Peyer's patch (tissue), 4 donors: ENCODE measurements at places on chromosomes 1 and 21. TPM values are rescaled to one million over a fixed set of nuclear protein-coding genes. Genes with fewer than 3 reads are reported as not detected.

DNA sequence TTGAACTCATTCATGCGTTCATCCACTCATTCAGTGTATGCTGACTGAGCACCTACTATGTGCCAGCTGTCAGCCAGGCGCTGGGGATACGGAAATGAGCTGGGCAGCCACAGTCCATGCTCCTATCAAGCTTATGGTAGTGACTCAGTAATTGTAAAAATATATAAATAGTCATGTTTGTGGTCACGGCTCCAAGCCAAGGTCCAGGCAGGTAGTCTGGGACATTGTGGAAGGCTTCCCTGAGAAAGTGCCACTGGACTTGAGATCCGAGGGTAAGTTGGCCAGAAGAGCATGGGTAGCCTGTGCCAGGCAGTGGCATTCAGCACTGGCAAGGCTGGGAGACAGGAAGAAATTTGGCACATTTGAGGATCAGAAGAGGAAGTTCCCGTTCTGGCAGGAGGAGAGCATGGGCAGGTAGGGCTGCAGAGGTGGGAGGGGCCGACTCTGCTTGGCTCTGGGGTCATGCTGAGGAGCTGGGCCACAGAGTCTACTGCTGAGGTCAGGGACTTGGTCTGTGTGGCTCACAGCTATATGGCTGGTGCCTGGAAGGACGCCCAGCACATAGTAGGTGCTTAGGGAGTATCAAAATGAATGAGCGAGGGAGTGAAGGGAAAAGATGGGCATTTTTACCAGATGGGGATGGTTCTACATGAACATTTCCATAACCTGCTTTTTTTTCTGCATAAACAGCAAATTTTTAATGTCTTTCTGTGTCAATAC, 6.9 kb downstream of the PTPRF start:
- H3K27ac ChIP-seq = no peak overlapping the region
- no peaks in the 10 kb centered on the region for H3K27me3 ChIP-seq
- no peaks in the 10 kb centered on the region for H3K36me3 ChIP-seq
- H3K4me1 ChIP-seq = peaks cover 10% of the 10 kb centered on the region

- H3K36me3 ChIP-seq = peaks cover 10% of the 10 kb centered on the region
- no peaks in the 10 kb centered on the region for H3K4me1 ChIP-seq
- H3K27me3 ChIP-seq = no peaks in the 10 kb centered on the region
- no peak for DNase-seq
Measured at GRCh38 chr1:98700228-98700627, 38.7 kb downstream of the SNX7 start.

DNA sequence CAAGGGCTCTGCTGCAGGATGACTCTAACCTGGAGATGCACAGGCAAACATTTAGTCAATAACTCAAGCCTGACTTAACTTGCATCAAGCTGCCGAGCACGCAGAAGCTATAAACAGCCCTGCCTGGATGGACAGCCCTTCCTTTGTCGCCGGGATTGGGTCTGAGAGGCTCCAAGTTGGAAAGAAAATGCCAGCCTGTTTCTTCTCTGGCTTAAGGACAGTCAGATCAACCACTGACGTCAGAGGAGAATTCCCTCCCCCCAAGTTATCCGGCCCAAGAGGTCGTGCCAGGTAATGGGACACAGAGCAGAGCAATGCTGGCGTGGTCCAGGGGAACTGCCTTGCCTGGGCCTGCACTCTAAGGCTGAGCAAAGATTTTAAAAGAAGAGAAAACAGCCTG, 27.1 kb upstream of the LRRC38 start:
- no peaks in the 10 kb centered on the region for H3K36me3 ChIP-seq
- H3K27me3 ChIP-seq = no peaks in the 10 kb centered on the region
- no peak overlapping the region for H3K4me3 ChIP-seq
- H3K4me1 ChIP-seq = no peaks in the 10 kb centered on the region

- no peaks in the 10 kb centered on the region for H3K36me3 ChIP-seq
- no peaks in the 10 kb centered on the region for H3K4me1 ChIP-seq
- DNase-seq = no peak
- no peak overlapping the region for H3K27ac ChIP-seq
- no peaks in the 10 kb centered on the region for H3K27me3 ChIP-seq
- H3K4me3 ChIP-seq = no peak overlapping the region
Measured at GRCh38 chr1:244226435-244226834, 175.4 kb downstream of the ZBTB18 start.

- H3K27me3 ChIP-seq = no peaks in the 10 kb centered on the region
- no peaks in the 10 kb centered on the region for H3K36me3 ChIP-seq
- H3K4me3 ChIP-seq = no peak overlapping the region
- peak overlapping the region; percentile 46 for H3K27ac ChIP-seq
- no peak for DNase-seq
Measured at GRCh38 chr1:207941665-207942064, 30.7 kb upstream of the CD34 start.

DNA sequence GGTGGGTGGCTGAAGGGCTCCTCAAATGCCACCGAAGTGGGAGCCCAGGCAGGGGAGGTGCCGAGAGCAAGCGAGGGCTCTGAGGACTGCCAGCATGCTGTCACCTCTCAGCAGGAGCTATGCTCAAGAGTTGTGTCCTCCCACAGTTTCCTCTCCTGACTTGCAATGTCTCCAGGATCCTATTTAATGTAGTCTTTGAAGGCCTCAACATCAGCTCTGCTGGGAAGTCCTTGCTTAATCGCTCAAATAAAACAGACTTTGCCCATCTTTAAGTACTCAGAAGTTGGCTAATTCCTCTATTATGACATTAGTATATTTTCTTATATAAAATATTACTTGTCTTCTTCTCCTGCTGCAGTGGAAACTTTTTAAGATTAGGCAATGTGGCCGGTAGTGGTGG, 154.2 kb upstream of the NRIP1 start:
- DNase-seq = no peak

GRCh38 chr1:151934048-151934493, 24.8 kb upstream of the THEM4 start:
- no peaks in the 10 kb centered on the region for H3K27me3 ChIP-seq
- no peak overlapping the region for H3K4me3 ChIP-seq
- no peaks in the 10 kb centered on the region for H3K36me3 ChIP-seq
- H3K4me1 ChIP-seq = no peaks in the 10 kb centered on the region
- no peak for DNase-seq
- H3K27ac ChIP-seq = no peak overlapping the region

GRCh38 chr1:53938136-53938830, 7.2 kb downstream of the IFT25 start:
- H3K27me3 ChIP-seq = no peaks in the 10 kb centered on the region
- no peaks in the 10 kb centered on the region for H3K4me1 ChIP-seq
- no peak overlapping the region for H3K27ac ChIP-seq
- no peaks in the 10 kb centered on the region for H3K36me3 ChIP-seq

- H3K27me3 ChIP-seq = no peaks in the 10 kb centered on the region
- peak; percentile 52 for DNase-seq
- no peaks in the 10 kb centered on the region for H3K36me3 ChIP-seq
- H3K4me1 ChIP-seq = peaks cover 5% of the 10 kb centered on the region
Measured at GRCh38 chr1:71046891-71047634, 553 bp downstream of the PTGER3 start.

- H3K27ac ChIP-seq = no peak overlapping the region
- no peaks in the 10 kb centered on the region for H3K36me3 ChIP-seq
- H3K27me3 ChIP-seq = no peaks in the 10 kb centered on the region
- H3K4me1 ChIP-seq = no peaks in the 10 kb centered on the region
- no peak overlapping the region for H3K4me3 ChIP-seq
Measured at GRCh38 chr1:38693759-38694158, 165.8 kb downstream of the RRAGC start.

GRCh38 chr1:27086026-27086425, 68.9 kb downstream of the SLC9A1 start:
- DNase-seq = no peak
- H3K36me3 ChIP-seq = no peaks in the 10 kb centered on the region
- H3K27me3 ChIP-seq = no peaks in the 10 kb centered on the region
- no peak overlapping the region for H3K27ac ChIP-seq

DNA sequence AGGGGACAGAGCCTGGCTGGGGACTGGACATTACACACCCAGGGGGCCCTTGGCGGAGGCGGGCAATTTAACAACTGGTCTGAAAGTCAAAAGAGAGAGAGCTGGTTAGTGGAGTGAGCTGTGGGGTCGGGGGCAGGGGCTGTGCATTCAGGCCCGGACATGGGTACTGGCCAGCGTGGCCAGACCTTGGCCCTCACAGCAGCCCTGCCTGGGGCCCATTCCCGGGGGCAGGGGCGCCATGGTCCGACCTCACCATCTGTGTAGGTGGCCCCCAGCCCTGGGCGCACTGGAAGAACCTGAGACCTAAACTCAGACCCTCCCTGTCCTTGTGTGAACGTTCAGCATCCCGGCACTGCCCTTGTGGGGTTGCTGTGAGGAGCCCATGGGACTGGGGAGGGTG, 5.0 kb downstream of the CLDN19 start:
- no peaks in the 10 kb centered on the region for H3K36me3 ChIP-seq
- no peak for DNase-seq
- no peaks in the 10 kb centered on the region for H3K4me1 ChIP-seq
- no peak overlapping the region for H3K4me3 ChIP-seq
- H3K27ac ChIP-seq = no peak overlapping the region
- no peaks in the 10 kb centered on the region for H3K27me3 ChIP-seq

- no peaks in the 10 kb centered on the region for H3K4me1 ChIP-seq
- no peak overlapping the region for H3K27ac ChIP-seq
- no peak for DNase-seq
- H3K36me3 ChIP-seq = no peaks in the 10 kb centered on the region
- H3K4me3 ChIP-seq = no peak overlapping the region
- no peaks in the 10 kb centered on the region for H3K27me3 ChIP-seq
Measured at GRCh38 chr21:34820051-34820450, 151.3 kb downstream of the CLIC6 start.

- H3K27ac ChIP-seq = no peak overlapping the region
- H3K4me1 ChIP-seq = no peaks in the 10 kb centered on the region
- H3K36me3 ChIP-seq = no peaks in the 10 kb centered on the region
- H3K27me3 ChIP-seq = no peaks in the 10 kb centered on the region
- H3K4me3 ChIP-seq = no peak overlapping the region
- DNase-seq = no peak
Measured at GRCh38 chr1:113765306-113766230, 6.3 kb upstream of the PHTF1 start.

DNA sequence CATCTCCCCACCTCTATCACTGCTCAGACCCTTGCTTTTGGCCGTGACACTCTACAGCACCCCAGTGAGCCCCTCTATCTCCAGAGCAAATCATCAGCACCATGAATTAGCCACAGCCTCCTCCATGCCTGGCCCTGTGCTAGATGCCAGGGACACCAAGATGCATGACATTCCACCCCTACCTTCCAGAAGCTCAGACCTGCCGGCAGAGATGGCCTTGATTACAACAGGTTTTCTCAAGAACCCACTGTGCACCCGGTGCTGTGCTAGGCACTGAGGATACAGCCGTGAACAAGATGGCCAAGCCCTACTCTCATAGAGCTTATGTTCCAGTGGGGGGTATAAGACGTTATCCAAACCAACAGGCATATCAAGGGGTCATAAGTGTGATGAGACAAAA, 30.6 kb downstream of the CDK18 start:
- H3K4me1 ChIP-seq = no peaks in the 10 kb centered on the region
- no peak overlapping the region for H3K4me3 ChIP-seq
- H3K27me3 ChIP-seq = no peaks in the 10 kb centered on the region
- peaks cover 21% of the 10 kb centered on the region for H3K36me3 ChIP-seq
- no peak overlapping the region for H3K27ac ChIP-seq

DNA sequence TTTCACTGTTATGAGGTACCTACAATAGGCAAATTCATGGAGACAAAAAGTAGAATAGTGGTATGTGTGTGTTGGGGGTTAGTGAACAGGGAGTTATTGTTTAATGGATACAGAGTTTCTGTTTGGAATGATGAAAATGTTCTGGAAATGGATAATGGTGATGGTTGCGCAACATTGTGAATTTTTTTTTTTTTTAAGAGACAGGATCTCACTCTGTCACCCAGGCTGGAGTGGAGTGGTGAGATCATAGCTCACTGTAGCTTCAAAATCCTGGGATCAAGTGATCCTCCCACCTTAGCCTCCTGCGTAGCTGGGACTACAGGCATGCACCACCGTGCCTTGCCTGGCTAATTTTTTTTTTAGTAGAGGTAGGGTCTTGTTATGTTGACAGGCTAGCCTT, 34.5 kb upstream of the TRABD2B start:
- no peaks in the 10 kb centered on the region for H3K27me3 ChIP-seq
- no peaks in the 10 kb centered on the region for H3K36me3 ChIP-seq
- no peak overlapping the region for H3K4me3 ChIP-seq
- no peak for DNase-seq
- H3K27ac ChIP-seq = no peak overlapping the region

Gene NCDN
- total RNA-seq = 6.3 TPM

Gene AVPR1B
- 0.47 TPM for total RNA-seq

Gene RIMKLA
- total RNA-seq = 0.27 TPM

Gene SEC16B
- total RNA-seq = 20.6 TPM
